Colonic mucosa (tissue), 4 donors: ENCODE measurements at places on chromosomes 5 and 9. TPM values are rescaled to one million over a fixed set of nuclear protein-coding genes. Genes with fewer than 3 reads are reported as not detected.

The SLIT3 gene
- total RNA-seq, result 7.6 TPM

DNA sequence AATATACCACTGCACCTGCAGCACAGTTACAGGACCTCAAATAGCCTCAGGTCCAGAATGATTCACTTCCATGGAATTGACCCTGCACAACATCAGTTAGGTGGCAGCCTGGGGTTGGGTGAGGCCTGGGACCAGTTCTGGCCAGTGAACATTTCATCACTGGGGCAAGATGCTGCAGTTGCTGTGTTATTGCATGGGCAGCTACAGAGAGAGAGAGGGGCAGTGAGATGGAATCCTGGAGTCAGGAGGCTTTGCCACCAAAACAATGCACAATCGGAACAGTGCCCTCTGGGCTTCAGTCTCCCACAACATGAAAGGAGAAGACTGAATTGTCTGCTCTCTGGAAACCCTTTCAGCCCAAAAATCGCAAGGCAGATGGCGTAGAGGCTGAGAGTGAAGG, 51.8 kb downstream of the SH3TC2 start:
- no peaks in the 10 kb centered on the region for H3K27me3 ChIP-seq
- no peak overlapping the region for H3K27ac ChIP-seq
- H3K36me3 ChIP-seq, result no peaks in the 10 kb centered on the region
- no peaks in the 10 kb centered on the region for H3K4me1 ChIP-seq
- H3K4me3 ChIP-seq, result no peak overlapping the region

GRCh38 chr5:61385627-61386026, 53.6 kb downstream of the ZSWIM6 start:
- H3K4me3 ChIP-seq, result no peak overlapping the region
- H3K27me3 ChIP-seq, result no peaks in the 10 kb centered on the region
- H3K27ac ChIP-seq, result no peak overlapping the region
- H3K4me1 ChIP-seq, result no peaks in the 10 kb centered on the region
- DNase-seq, result no peak

The IRX2 gene
- 0.12 TPM for total RNA-seq

The MYMK gene
- not detected for total RNA-seq

DNA sequence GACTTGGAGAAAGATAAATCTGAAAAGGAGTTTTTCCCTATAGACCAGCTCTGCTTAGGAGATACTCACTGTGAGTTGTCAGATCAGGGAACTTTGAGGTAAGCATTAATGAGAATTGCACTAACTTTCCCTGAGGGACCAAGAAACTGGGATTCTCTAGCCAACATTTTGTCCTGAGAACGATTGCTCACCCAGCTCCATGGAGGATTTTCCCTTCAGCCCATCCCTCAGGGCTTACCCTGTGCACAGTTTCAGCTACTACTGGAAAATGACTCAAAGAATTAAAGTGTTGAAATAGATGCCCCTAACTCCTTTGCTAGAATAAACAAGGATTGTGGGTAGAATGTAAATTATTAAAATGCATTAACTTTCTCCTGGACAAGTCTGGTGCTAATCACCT, 237.2 kb upstream of the IL12B start:
- no peak overlapping the region for H3K4me3 ChIP-seq
- no peak overlapping the region for H3K27ac ChIP-seq
- no peaks in the 10 kb centered on the region for H3K4me1 ChIP-seq
- DNase-seq, result no peak

DNA sequence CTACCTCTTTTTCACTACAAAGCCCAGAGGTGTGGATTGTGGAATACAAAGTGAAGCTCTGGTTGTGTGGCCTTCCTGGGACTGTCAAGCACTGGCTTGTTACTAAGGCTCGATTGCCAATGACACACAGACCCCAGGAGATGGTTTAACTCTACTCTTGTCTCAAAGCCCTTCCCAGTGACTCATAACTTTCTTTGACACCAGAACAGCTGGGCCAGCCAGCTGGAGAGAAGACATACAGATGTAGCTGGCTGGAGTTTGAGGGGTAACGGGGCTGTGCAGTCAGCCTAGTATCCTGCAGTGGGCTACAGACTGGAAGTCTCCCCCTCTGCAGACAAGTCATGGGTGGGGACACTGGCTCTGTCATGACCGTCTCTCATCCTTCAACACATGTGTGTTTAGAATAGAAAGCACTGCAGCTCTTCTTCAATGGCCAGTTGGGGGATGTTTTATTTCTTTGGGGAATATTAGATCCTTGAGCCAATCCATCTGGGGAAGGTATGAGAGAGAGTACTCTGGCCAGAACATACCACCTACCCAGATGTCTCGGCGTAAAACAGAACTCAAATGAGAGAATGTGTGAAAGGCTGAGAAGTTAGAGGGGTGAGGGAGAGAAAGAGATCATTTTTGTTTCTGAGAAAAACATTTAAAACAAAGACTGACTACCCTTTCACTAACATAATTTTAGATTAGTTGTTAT, 53.3 kb downstream of the SEMA6A start:
- no peaks in the 10 kb centered on the region for H3K27me3 ChIP-seq
- no peak overlapping the region for H3K4me3 ChIP-seq
- peaks cover 9% of the 10 kb centered on the region for H3K4me1 ChIP-seq
- DNase-seq, result no peak
- no peaks in the 10 kb centered on the region for H3K36me3 ChIP-seq

DNA sequence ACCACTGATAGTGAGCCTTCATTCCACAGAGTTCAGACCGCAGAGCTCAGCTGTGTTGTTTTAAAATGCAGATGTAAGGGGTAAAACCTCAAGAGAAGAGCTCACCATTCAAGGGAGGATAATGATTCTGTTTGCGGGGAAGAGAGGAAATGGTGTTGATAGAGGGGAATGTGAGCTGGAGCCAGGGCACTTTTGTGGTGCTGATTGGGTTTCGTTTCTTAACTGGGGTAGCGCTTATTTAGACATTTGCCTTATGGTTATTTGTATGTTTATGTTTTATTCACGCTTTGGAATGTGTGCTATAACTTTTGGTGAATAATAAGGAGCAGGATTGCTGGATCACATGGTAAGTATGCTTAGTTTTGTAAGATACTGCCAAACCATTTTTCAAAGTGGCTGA, 42.5 kb downstream of the STXBP1 start:
- no peak for DNase-seq
- no peak overlapping the region for H3K27ac ChIP-seq
- H3K4me1 ChIP-seq, result no peaks in the 10 kb centered on the region
- H3K36me3 ChIP-seq, result no peaks in the 10 kb centered on the region
- H3K27me3 ChIP-seq, result no peaks in the 10 kb centered on the region

The MCC gene
- total RNA-seq, result 3.1 TPM

- no peaks in the 10 kb centered on the region for H3K27me3 ChIP-seq
- H3K36me3 ChIP-seq, result no peaks in the 10 kb centered on the region
- H3K4me3 ChIP-seq, result no peak overlapping the region
- no peak overlapping the region for H3K27ac ChIP-seq
- no peak for DNase-seq
These were observed 44.2 kb upstream of the GNPDA1 start for GRCh38 chr5:142056816-142057696.

The PAEP gene
- not detected for total RNA-seq

GRCh38 chr9:94827584-94828304, 101.2 kb downstream of the AOPEP start:
- no peak overlapping the region for H3K4me3 ChIP-seq
- H3K27ac ChIP-seq, result peak overlapping the region; percentile 41
- no peaks in the 10 kb centered on the region for H3K36me3 ChIP-seq
- no peaks in the 10 kb centered on the region for H3K4me1 ChIP-seq
- H3K27me3 ChIP-seq, result no peaks in the 10 kb centered on the region
- DNase-seq, result peak; percentile 30

- no peak for DNase-seq
- H3K4me3 ChIP-seq, result no peak overlapping the region
- H3K4me1 ChIP-seq, result no peaks in the 10 kb centered on the region
- H3K36me3 ChIP-seq, result no peaks in the 10 kb centered on the region
- H3K27me3 ChIP-seq, result no peaks in the 10 kb centered on the region
These were observed 7.5 kb downstream of the GABRB2 start for GRCh38 chr5:161539016-161539415.

GRCh38 chr5:172715931-172716682, 54.9 kb downstream of the DUSP1 start:
- H3K4me3 ChIP-seq, result no peak overlapping the region
- no peak overlapping the region for H3K27ac ChIP-seq
- no peak for DNase-seq
- no peaks in the 10 kb centered on the region for H3K4me1 ChIP-seq
- H3K36me3 ChIP-seq, result no peaks in the 10 kb centered on the region

DNA sequence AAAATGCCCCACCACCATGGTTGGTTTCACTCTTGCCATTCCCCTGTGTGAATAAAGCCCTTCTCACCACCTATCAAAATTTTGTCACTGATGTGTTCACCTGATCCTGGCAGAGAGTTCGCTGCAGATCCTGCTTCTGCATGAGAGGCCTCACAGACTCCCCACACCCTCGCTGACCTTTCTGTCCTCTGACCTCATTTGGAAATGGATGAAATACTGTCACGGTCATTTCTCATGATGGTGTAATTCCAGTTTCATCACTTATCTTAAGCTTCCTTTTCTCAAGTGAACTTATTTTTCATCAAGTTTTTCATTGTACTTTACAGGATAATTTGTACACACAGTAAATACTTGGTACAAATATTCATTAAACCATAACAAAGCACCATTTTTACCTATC, 131.3 kb downstream of the FRMD3 start:
- no peaks in the 10 kb centered on the region for H3K36me3 ChIP-seq
- H3K27me3 ChIP-seq, result no peaks in the 10 kb centered on the region
- DNase-seq, result no peak
- no peak overlapping the region for H3K4me3 ChIP-seq
- no peak overlapping the region for H3K27ac ChIP-seq

The SLC6A3 gene
- total RNA-seq, result not detected

GRCh38 chr9:79658926-79659325, 87.2 kb downstream of the TLE4 start:
- H3K36me3 ChIP-seq, result no peaks in the 10 kb centered on the region
- H3K4me1 ChIP-seq, result no peaks in the 10 kb centered on the region
- no peak overlapping the region for H3K4me3 ChIP-seq
- H3K27ac ChIP-seq, result no peak overlapping the region

GRCh38 chr5:52801329-52801728, 13.6 kb downstream of the ITGA1 start:
- peaks cover 6% of the 10 kb centered on the region for H3K4me1 ChIP-seq
- H3K4me3 ChIP-seq, result peak overlapping the region; percentile 71

- H3K27me3 ChIP-seq, result peaks cover 30% of the 10 kb centered on the region
- H3K27ac ChIP-seq, result peak overlapping the region; percentile 62
- DNase-seq, result no peak
- H3K4me3 ChIP-seq, result peak overlapping the region; percentile 23
These were observed 899 bp upstream of the SHC3 start for GRCh38 chr9:89179540-89179894.

- H3K4me3 ChIP-seq, result no peak overlapping the region
- H3K4me1 ChIP-seq, result peaks cover 4% of the 10 kb centered on the region
- no peak for DNase-seq
- no peaks in the 10 kb centered on the region for H3K36me3 ChIP-seq
These were observed 1.6 kb upstream of the TBC1D13 start for GRCh38 chr9:128785427-128785826.

- no peaks in the 10 kb centered on the region for H3K36me3 ChIP-seq
- no peak for DNase-seq
- peaks cover 37% of the 10 kb centered on the region for H3K4me1 ChIP-seq
- H3K27ac ChIP-seq, result peak overlapping the region; percentile 95
- no peak overlapping the region for H3K4me3 ChIP-seq
- H3K27me3 ChIP-seq, result no peaks in the 10 kb centered on the region
These were observed 4.3 kb downstream of the PRRC2B start for GRCh38 chr9:131398204-131398603.

GRCh38 chr5:97418462-97418861, 235.4 kb upstream of the RIOK2 start:
- no peaks in the 10 kb centered on the region for H3K36me3 ChIP-seq
- H3K27ac ChIP-seq, result no peak overlapping the region
- no peaks in the 10 kb centered on the region for H3K4me1 ChIP-seq
- H3K27me3 ChIP-seq, result no peaks in the 10 kb centered on the region

- no peak for DNase-seq
- no peak overlapping the region for H3K4me3 ChIP-seq
- no peak overlapping the region for H3K27ac ChIP-seq
- H3K36me3 ChIP-seq, result no peaks in the 10 kb centered on the region
- no peaks in the 10 kb centered on the region for H3K27me3 ChIP-seq
These were observed 9.1 kb upstream of the TRIO start for GRCh38 chr5:14134083-14134482.

The KCTD16 gene
- total RNA-seq, result 0.02 TPM

DNA sequence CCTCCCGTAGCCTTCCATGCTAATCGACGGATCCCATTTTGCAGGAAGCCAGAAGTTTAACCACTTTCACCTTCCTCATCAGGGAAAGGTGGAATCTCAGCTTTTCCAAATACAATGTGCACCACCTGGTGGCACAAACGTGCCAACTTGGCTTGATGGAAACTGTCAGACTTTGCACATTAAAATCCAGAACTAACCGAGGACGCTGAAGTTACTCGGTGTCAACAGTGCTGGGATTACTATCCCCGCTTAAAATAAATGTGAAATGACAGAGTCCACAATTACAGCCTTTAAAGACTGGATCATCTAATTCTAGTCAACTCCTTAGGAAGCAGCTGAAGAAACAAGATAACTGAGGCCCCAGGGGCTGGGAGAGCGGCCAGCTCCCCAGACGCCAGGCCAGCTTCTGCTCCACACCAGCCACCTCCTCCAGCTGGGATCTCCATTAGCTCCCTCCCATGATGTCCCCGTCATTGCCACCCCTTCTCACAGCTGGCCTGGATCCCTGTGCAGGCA, 50.1 kb upstream of the RETREG1 start:
- H3K4me1 ChIP-seq, result no peaks in the 10 kb centered on the region
- H3K27me3 ChIP-seq, result no peaks in the 10 kb centered on the region
- no peak overlapping the region for H3K27ac ChIP-seq
- peak; percentile 57 for DNase-seq

The HSPB3 gene
- total RNA-seq, result 0.77 TPM

The DMGDH gene
- total RNA-seq, result 0.30 TPM

DNA sequence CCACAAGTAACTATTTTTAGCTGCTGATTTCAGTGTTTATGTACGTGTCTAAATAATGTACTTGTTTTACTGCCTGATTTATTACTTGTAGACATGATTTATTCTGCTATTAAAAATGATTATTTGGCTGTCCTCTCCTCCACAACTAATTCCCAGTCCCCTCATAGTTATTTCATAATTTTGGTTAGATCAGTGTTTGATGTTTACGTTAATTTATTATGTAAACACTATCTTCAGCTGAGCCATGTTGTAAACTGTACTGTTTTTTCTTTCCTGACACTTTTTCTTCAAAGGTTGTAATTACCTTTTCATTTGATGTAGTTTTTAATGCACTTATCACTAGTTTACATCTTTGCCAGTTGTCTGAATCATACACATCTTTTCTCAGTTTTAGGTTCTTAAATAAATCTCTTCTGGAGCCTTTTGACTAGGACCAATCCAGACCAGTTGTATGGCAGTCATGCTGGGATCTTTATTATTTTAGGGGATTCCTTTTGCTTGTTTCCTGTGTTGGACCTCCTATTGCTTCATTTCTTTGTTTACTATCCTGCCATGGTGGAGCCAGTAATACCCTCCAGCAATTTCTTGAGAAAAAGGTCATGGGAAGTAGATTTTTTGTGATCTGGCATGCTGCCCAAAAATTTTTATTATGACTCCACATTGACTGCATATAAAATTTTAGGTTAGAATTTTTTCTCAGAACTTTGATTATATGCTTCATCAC, 16.1 kb downstream of the AP3S1 start:
- H3K27ac ChIP-seq, result no peak overlapping the region
- H3K4me1 ChIP-seq, result peaks cover 13% of the 10 kb centered on the region
- H3K36me3 ChIP-seq, result no peaks in the 10 kb centered on the region
- no peak overlapping the region for H3K4me3 ChIP-seq
